Thoracic aorta (tissue), 2 donors: ENCODE measurements at places on chromosomes 3 and 15. TPM values are rescaled to one million over a fixed set of nuclear protein-coding genes. Genes with fewer than 3 reads are reported as not detected.
A peak's percentile ranks its signal among the peaks of the same experiment; 100 is the strongest.

DNA sequence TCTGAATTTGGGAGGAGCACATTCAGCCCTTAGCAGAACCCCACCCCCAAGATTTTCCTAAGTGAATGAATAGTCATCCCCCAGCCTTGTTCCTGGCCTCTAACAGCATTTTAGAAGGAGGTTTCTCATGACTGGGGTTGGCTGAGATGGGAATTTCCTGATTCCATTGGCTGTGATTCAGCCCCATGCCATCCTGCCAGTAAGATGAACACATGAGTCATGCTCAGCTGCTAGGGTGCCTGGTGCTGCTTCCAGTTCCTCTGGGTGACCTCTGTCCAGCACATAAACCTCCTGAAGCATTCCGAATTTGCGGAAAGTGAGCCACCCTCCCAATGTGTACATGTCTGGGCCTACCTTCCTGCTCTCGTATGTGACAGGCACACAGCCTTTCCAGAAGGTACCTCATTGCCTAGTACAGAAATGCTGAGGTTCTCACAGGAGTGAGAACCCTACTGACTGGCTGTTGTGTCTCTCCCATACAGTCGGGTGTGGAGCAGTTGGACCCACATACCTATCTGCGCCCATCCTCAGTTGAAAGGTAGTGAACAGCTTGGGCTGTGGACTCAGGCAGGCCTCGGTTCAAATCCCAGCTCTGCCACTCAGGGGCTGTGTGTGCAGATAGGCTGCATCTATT, 91.7 kb downstream of the APBA2 start:
- H3K4me3 ChIP-seq: no peak overlapping the region
- H3K36me3 ChIP-seq: no peaks in the 10 kb centered on the region
- H3K27me3 ChIP-seq: no peaks in the 10 kb centered on the region
- no peak for DNase-seq
- H3K4me1 ChIP-seq: no peaks in the 10 kb centered on the region

DNA sequence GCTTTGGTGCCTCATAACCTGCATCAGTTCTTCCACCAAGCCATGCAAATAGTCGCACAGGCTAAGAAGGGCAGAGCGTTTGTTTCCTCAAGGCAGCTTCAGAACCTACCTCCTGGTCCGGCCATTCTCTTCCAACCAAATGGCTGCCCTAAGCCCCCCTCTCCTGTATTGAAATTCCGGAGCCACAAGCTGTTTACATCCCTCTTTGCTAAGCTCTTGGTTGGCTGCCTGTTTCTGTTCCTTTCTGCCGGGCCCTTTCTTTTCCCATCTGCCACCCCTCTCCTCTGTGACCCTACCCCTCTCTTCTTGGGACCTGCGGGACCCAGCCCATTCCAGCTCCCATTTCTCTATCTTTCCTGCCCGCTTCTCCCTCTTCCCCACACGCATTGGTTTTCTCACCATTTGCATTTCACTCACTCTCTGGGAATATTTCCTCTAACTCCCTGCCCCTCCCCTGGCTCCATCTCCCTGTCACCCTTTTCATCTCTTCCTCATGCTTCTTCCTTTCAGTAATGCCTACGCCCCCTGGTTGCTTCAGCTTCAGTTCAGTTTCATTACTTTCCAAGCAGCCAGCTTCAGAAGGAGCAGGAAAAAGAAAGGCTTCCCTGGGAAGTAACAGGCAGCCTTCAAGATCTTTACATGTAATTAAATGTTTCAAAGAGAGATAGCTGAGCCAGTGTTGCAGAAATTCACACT, 113.5 kb downstream of the RAB11A start:
- no peak for DNase-seq
- H3K27me3 ChIP-seq: peaks cover 7% of the 10 kb centered on the region
- no peaks in the 10 kb centered on the region for H3K4me1 ChIP-seq
- no peak overlapping the region for H3K4me3 ChIP-seq
- H3K27ac ChIP-seq: no peak overlapping the region

SPTBN5 gene
- total RNA-seq: 1.3 TPM

DNA sequence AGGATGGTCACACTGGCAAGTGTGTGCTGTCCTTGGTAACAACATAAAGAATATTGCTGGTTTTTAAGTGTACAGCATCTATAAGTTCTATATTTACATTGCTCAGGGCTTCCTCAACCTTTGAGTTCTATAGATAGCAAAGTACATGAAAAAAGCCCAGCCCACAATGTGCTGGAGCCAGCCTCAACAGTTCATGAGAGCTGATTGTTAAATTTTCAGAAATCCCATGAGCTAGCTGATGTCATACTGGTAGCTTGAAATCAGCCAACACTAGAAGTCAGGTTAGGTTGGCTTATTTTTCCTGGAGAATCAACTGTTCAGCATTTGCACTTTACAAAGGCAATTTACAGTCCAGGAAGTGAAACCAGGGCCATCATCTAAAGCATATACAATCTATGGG, 102.8 kb downstream of the STRIT1 start:
- no peaks in the 10 kb centered on the region for H3K36me3 ChIP-seq
- H3K4me3 ChIP-seq: no peak overlapping the region
- no peaks in the 10 kb centered on the region for H3K4me1 ChIP-seq
- no peak for DNase-seq

DNA sequence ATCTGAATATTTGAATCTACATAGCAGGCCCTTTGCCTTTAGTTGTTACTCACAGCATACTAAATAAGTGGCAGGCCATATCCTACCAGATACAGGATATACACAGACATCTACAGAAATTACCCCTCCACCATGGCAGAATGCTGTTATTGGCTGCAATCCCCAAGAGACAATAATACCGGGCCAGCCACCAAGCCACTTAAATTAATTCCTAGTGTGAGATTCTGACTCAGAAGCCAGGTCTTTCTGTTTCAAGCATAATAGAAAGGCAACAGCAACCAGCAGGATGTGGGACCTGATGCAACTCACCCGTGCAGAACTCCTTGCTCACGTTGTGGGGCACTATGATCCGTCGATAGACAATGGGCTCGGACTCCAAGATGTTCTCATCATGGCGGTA, 39.8 kb downstream of the CLK3 start:
- H3K4me3 ChIP-seq: no peak overlapping the region
- peaks cover 4% of the 10 kb centered on the region for H3K4me1 ChIP-seq
- H3K27me3 ChIP-seq: no peaks in the 10 kb centered on the region
- H3K36me3 ChIP-seq: no peaks in the 10 kb centered on the region

DNA sequence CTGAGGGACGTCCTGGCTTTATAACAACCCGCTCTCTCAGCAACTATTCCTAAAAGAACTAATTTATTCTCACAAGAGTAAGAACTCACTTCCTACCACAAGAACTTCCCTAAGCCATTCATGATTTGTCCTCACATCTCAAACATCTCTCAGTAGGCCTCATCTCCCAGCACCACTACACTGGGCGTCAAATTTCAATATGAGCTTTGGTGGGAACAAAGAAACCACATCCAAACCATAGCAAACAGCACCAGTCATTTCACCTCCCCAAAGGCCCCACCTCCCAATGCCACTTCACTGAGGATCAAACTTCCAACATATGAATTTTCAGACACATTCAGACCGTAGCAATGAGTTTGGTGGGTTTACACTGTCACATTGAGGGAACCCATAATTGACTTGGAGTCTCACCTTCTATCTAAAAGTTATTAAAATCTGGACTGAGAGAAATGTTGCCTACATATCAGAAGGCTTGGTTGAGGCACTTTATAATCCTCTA, 116.4 kb upstream of the AGBL1 start:
- no peaks in the 10 kb centered on the region for H3K36me3 ChIP-seq
- DNase-seq: no peak
- no peak overlapping the region for H3K27ac ChIP-seq
- H3K27me3 ChIP-seq: no peaks in the 10 kb centered on the region
- H3K4me1 ChIP-seq: no peaks in the 10 kb centered on the region

DNA sequence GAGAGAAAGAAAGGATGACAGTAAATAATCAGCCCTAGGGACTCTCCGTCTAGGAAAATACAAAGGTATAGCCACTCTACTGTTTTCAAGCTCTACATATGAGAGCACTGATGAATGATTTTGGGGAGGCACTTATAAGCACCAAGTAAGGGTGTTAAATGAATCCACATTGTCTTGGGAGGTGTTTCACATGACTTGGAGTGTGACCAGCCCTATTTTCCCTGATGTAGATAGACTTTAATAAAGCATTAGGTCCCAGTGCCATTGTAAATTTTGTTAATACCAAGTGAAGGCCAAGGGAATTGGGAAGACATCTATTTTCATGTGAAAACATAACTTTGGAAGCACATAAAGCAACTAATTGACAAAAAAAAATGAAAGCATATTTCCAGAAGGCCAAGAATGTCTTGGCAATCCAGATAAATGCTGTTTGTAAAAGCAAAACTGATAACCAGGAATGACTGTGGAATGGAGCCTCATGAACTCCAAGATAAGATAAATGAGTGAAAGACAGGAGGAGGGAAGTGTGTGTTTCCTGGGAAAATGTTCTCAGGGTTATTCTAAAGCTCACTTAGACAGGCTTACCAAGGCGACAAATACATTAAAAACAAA, 96.0 kb upstream of the MYZAP start:
- no peak for DNase-seq
- H3K27ac ChIP-seq: no peak overlapping the region
- no peak overlapping the region for H3K4me3 ChIP-seq

TM4SF4 gene
- total RNA-seq: not detected

SLC26A6 gene
- 93.9 TPM for total RNA-seq

DNA sequence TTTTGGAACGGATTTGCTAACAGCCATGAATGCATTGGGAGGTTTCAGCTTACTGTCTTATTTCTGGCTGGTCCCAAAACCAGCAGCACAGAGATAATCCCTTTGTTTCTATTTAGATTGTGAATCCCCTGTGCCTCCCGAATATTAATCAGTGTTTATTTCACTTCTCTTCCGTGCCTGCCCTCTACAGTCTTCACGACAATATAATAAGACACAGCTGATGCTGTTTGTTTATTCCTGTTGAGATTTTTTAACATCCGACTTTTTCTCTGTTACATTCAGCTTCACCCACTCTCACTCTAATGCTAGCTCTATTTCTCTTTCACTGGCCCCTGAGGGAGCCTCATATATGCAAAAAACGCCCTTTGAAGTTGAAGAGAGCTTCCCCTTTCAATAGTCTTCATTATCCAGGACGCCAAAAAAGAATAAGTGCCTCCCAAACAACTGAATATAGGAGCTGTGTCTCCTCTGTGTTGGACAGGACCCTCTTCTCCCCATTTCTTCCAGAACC, 995.3 kb downstream of the ROBO2 start:
- DNase-seq: no peak
- no peaks in the 10 kb centered on the region for H3K27me3 ChIP-seq
- H3K27ac ChIP-seq: no peak overlapping the region
- H3K4me1 ChIP-seq: no peaks in the 10 kb centered on the region

- DNase-seq: no peak
- no peak overlapping the region for H3K4me3 ChIP-seq
- no peak overlapping the region for H3K27ac ChIP-seq
- no peaks in the 10 kb centered on the region for H3K4me1 ChIP-seq
- no peaks in the 10 kb centered on the region for H3K36me3 ChIP-seq
- no peaks in the 10 kb centered on the region for H3K27me3 ChIP-seq
Observed at GRCh38 chr3:185527364-185527763, 25.0 kb downstream of the LIPH start.

UCN2 gene
- total RNA-seq: 3.0 TPM

GRCh38 chr3:14608298-14608697, 43.3 kb upstream of the CCDC174 start:
- H3K36me3 ChIP-seq: no peaks in the 10 kb centered on the region
- H3K4me3 ChIP-seq: no peak overlapping the region
- DNase-seq: no peak
- no peak overlapping the region for H3K27ac ChIP-seq

GRCh38 chr15:41798607-41799487, 24.6 kb downstream of the MAPKBP1 start:
- H3K27ac ChIP-seq: no peak overlapping the region
- no peak for DNase-seq
- H3K36me3 ChIP-seq: no peaks in the 10 kb centered on the region
- H3K4me1 ChIP-seq: peaks cover 15% of the 10 kb centered on the region
- H3K4me3 ChIP-seq: no peak overlapping the region

TASOR gene
- 78.4 TPM for total RNA-seq

DNA sequence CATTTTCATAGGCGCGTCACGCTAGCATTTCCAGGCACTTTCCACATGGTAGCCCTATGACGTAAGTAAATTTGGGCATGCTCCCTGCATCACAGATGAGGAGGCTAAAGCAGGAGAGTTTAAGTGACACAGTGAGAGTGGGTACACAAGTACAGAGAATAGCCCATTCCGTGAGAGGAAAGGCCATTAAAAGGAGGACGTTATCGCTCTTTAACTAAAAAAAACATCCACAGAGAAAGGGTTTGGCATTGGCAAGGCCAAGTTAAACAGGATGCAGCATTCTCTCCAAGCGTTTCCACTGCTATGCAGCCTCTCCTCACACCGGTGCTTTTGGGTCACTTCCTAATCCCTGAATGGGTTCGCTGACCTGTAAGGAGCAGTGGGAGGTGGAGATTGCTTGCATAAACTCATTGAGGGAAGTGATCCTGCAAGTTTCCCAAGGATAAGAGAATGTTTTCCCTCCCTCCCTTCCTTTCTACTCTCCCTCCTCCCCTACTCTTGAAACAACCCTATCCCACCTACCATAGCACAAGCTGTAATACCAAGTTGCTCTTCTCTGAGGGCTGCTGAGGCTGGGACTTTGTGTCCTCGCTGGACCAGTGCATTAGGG, 147.7 kb downstream of the VGLL4 start:
- peak overlapping the region; percentile 65 for H3K27ac ChIP-seq
- H3K4me3 ChIP-seq: peak overlapping the region; percentile 3
- no peak for DNase-seq
- no peaks in the 10 kb centered on the region for H3K27me3 ChIP-seq
- no peaks in the 10 kb centered on the region for H3K36me3 ChIP-seq

GRCh38 chr15:83656943-83657528, 3.1 kb downstream of the ADAMTSL3 start:
- H3K27ac ChIP-seq: peak overlapping the region; percentile 49
- H3K27me3 ChIP-seq: no peaks in the 10 kb centered on the region
- H3K36me3 ChIP-seq: peaks cover 3% of the 10 kb centered on the region

DNA sequence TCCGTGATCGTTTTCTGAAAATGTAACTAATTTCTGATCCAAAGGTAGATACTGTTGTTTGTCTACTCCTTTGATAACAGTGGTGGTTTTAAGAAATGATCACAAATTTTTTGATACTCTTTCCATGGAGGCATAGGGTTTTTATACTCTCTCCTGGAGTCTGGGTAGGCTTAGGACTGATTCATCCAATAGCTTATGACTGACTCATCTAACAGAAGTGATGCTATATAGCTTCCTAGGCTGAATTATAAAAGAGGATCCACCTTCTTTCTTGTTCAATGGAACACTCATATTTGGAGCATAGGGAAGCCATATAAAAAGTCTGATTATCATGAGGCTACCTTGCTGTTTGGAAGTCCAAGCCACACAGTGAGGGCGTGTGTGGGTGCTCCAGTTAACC, 84.3 kb downstream of the CHST2 start:
- H3K27me3 ChIP-seq: no peaks in the 10 kb centered on the region
- DNase-seq: no peak
- no peak overlapping the region for H3K4me3 ChIP-seq
- H3K36me3 ChIP-seq: no peaks in the 10 kb centered on the region
- H3K27ac ChIP-seq: no peak overlapping the region

MAP1A gene
- 29.8 TPM for total RNA-seq

GRCh38 chr3:16399473-16399872, 114.0 kb downstream of the RFTN1 start:
- peaks cover 22% of the 10 kb centered on the region for H3K4me1 ChIP-seq
- H3K27ac ChIP-seq: peak overlapping the region; percentile 66
- DNase-seq: no peak
- H3K36me3 ChIP-seq: no peaks in the 10 kb centered on the region
- H3K4me3 ChIP-seq: peak overlapping the region; percentile 7

EXD1 gene
- not detected for total RNA-seq

ST6GAL1 gene
- 89.5 TPM for total RNA-seq
